ENCODE measurements at places on chromosomes 11 and 22.

- peak; percentile 86 for DNase-seq
Observed at GRCh38 chr11:103798026-103798425, 238.4 kb upstream of the DDI1 start.

- DNase-seq: no peak
Observed at GRCh38 chr11:272195-272930, 5.8 kb upstream of the NLRP6 start.

DNA sequence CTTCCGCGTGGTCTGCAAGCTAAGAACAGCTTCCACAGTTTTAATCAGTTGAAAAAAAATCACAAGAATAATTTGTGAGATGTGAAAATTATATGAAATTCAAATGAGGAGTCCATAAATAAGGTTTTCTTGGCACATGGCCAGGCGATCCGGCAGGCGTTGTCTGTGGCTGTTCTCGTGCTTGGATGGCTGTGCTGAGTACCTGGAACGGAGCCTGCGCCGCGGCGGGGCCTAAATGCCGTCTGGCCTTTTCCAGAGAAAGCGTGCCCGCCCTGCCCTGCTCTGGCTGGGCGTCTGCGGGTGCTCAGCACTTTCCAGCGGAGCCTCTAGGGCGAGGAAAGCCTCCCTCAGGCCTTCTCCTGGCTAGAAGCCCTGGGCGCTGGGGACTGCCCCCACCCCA lies 41.8 kb downstream of the OSBPL5 start:
- peak; percentile 9 for DNase-seq

DNA sequence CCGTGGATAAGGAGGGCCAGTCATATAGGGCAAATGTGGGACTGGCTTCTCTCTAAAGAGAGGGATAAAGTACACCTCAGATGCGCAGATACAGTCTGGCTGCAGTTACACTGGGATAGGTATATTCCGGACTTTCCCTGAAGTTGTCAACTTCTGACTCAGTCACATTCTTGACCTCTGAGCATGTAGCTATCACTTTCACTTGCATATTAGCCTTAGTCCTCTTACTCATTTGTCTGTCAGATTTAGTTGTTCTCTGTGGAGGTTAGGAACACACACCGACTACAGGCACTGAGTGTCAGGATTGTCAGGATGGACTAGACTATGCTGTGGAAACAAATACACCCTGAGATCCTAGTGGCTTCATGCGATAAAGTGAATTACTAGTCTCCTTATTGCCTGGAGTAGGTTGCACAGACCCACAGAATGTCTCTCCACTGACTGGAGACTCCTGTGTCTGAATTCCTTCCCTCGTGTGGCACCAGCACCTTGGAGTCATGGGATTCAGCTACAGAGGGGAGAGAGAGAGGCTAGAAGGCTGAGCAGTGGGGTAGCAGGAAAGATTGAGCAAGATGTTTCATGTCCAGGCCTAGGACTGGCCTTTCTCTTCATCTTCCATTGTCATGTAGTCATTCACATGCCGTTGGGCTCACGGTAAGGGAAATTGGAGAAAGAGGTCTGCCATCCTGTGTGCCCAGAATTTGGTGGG lies 654.3 kb downstream of the NTM start:
- peak; percentile 91 for DNase-seq

DNA sequence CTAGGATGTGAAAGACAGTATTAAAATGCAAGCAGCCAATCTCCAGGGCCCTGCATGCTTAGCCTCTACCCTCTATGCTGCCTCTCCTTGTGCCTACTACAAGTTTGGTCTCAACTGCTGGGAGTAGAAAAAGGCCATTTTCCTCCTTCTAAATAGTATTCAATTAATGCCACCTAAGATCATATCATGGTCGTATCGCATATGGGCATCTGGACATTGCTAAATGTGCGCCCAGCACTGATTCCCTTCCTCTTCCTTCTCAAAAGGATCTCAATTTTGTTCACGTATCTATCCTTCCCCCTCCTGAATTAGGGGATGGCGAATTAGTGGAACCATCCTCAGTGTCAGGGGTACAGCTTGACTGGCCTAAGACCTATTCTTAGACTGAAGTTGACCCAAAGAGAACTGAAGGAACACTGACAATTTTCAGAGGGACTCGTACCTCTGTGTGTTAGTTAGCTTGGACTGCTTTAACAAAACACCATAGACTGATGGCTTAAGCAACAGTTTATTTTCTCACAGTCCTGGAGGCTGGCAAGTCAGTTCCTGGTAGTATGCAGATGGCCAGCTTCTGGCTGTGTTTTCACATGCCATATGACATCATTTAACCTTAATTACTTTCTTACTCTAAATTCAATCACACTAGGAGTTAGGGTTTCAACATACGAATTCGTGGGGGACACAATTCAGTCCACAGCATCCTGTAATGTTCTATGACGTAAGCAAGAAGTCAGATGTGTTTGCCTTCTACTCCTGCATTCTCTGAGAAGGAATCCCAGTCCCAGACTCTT lies 8.5 kb upstream of the NUP50 start:
- DNase-seq: no peak

DNA sequence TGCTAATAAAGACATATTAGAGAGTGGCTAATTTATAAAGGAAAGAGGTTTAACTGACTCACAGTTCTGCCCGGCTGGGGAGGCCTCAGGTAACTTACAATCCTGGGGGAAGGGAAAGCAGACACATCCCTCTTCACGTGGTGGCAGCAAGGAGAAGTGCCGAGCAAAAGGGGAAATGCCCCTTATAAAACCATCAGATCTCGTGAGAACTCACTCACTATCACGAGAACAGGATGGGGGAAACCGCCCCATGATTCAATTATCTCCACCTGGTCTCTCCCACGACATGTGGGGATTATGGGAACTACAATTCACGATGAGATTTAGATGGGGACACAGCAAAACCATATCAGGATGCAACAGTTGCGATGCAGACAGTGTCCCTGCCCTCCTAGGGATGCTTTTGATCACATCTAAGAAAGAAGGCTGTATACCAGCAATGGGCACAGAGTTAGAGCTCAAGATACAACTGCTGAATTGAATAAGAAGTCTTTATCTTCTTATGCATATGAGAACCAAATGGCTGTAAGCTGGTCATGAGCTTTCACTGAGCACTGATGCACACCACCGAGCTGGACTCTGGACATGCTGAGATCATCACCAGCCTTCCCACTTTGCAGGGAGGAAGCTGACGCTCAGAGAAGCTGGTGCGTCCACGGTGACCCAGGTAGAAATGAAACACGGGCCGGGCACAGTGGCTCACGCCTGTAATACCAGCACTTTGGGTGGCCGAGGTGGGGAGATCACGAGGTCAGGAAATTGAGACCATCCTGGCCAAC lies 255.2 kb downstream of the MN1 start:
- no peak for DNase-seq

DNA sequence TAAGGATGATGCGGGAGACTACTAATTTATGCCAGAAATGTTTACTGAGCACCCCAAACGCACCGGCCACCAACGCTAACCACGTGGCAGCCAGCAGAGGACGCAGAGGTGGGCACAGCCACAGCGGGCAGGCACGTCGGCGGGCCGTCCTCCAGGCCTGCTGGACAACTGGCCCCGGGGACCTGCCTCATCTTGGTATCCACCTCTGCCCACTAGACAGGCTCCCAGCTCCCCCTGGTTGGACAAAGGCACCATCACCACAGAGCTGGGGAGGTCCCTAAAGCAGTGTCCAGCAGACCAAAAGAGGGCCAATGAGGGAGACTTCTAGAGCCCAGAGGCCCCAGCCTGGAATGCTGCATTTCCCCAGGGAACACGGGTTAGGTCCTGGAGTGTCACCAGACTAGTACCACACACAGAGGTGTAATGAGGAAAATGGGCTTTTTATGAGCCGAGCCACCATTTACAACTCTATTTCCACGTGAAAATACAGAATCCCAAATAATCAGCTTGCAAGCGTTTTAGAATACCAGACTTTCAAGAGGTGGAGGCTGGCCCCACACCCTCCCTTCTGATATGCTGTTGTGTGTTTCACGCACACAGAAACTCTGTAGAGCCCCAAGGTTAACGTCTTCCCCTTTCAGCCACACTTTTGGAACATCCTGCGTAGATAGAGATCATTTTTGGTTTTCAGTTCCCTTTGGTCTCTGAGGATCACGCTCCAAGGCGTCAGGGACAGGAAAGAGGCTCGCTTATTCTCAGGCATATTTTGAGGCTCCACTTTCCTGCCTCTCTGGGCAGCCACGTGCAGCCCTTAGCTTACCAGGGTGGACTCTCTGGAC lies 23.7 kb upstream of the BID start:
- DNase-seq: no peak

DNA sequence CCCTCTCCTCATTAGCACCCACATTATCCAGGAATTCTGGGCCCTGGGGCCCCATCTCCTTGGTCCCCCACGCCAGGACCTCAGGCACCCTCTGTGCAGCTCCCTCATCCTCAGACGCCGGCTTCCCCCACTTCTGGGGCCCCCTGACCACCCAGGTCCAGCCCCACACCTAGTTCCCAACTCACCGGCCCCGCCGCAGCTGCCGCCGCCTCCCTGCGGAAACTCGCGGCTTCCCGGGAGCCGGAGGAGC lies at the start of gene PCSK7:
PCSK7 (minus strand) TSS at position 232 of the 250 bp plus-strand sequence. CDS start 2,229 bp downstream, outside the sequence.
- no peak for DNase-seq

DNA sequence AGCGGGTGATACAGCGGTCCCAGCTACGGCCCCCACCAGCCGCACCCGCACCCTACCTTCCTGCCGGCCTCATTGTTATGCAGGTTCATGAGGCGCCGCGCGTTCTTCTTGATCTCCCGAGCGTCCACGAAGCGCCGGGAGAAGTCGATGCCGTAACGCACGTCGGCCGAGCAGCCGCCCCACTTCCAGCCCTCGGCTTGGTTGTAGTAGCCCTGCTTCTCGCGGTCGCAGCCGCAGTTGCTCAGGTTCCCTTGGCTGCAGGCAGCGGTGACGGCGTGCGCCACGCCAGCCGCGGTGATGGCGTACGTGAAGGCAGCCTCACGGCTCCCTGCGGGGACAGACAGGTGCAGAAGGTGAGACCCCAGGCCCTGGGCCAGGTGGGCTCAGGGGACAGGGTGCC lies 45.9 kb downstream of the WNT7B start:
- DNase-seq: no peak

DNA sequence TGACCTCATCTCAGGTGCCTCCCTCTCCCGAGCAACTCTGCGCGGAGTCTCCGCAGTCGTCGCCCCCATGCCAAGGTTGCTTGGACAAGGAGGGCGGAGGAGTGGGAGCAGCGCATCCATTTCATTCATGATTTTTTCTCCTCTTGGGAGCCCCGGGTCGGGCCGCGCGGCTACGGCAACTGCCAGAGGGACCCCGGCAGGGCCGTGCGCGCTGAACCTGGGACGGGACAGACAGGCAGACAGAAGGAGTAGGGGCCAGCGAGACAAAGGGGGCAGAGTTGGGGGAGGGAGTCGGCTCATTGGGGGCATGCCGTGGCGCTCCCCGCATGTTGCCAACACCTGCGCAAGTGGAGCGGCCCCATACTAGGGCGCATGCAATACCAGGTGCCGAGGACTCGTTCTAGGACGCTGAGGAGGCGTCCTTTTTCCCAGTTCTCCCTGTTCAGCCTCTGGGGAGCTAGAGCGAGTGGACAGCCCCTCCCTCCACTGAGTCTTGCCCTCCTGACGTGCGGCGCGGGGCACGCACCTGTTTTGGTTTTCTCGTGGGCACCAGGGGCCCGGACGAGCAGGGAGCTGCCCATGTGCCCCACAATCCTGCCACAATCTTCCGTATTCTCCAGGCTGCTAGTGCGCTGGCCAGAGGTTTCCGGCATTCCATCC lies 501 bp upstream of the PTPN5 start:
- DNase-seq: no peak

DNA sequence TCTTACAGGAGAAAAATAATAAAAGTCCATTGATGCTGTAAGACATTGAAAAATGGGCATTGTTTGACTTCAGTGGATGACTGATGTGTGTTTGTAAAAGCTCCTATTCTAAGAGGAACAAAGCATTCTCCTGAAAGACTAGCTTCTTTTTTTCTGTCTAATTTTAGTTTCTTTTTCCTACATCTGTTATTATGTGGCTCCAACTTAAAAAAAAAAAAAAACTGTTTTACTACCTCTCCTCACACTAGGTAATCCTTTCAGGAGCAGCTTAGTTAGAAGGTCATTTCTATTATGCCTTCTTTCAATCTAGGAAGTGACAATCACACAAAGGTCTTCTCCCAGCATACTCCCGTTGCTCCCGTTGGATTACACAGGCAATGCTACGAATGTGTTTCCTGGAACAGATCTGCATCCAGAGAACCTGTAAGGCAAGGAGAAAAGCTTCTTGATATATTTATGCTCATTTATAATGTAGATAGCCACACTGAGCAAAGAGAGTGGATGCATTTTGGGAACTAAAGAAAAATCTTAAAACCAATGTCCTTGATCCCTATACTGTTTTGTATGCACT lies 595.1 kb upstream of the CCDC179 start:
- DNase-seq: no peak

DNA sequence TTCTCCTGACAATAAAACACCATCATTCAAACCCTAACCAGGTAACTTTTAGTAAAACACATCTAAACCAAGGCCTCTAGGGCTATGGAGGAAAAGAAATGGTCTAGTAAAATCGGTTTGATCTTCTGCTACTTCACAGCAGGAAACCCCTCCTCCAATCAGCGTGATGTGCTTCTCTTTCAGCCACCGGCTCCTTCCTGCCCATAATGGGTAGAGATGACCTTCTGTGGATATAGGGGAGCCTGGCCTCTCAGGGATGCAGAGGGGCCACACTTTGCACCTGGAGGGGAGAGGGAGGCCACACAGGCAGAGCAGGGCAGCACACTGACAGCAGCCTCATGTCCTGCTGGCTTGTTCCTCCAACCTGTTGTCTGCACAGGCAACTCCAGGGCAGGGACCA lies 6.9 kb downstream of the EHD1 start:
- no peak for DNase-seq

DNA sequence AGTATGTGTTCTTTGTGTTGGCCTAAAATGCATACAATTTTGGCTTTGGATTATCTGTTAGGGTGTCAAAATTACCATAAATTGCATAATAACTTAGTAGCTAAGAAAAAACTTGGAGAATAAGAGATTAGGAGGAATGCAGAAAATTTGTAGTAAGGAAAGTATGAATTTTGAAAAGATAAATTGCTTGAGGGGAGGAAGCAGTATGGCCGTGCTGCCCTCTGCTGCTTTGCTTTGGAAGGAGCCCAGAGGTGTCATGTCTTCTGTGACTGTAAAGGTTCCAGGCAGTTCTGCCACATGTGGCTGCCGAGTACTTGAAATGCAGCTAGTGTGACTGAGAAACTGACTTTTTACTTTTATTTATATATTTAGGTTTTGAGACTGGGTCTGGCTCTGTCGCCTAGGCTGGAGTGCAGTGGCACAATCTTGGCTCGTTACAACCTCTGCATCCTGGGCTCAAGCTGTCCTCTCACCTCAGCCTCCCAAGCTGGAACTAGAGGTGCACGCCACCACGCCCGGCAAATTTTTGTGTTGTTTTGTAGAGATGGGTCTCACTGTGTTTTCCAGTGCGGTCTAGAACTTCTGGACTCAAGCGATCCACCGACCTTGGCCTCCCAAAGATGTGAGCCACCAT lies 1.8 kb downstream of the ADSL start:
- DNase-seq: peak; percentile 26

- DNase-seq: no peak
Observed at GRCh38 chr11:68948935-68949334, 31.9 kb downstream of the MRGPRD start.

DNA sequence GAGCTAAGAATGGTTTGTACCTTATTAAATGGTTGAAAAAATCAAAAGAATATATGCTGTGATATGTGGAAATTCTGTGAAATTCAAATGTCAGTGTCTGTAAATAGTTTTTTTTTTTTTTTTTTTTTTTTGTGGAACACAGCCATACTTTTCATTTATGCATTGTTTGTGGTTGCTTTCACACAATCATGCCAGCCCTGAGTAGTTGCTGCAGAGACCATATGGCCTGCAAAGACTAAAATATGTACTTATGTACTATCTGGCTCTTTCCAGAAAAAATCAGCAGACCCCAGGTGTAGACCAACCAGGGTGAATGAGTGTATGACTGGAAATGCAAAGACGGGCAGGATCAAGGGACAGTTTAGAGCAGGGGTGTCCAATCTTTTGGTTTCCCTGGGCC lies 98.3 kb downstream of the PTPRJ start:
- DNase-seq: no peak

All from astrocyte (in vitro differentiated cells and primary cell).